NCI-H1694 treated with DMSO at 0.1 percent for 48 hours (cell line): ENCODE measurements at places on chromosomes 1 and 21.

DNA sequence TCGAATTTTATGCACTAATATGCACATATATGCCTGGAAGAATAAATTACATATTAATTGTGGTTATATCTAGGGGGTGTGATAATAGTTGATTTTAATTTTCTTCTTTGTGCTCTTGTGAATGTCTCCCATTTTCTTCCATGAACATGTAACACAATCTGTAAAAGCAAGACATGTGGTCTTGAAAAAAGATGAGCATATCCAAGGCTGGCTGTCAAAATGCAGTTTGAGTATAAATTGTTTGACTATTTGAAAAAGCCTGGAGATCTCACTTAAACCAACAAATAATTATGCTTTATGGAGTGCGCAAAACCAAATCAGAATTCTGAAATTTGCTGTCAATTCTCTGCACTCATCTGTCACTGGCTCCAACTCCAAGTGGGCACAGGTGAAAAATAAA lies 143.9 kb downstream of the HMGB4 start:
- no peak for DNase-seq

GRCh38 chr1:175750366-175751071 lies 7.1 kb upstream of the TNR start:
- DNase-seq, result no peak

DNA sequence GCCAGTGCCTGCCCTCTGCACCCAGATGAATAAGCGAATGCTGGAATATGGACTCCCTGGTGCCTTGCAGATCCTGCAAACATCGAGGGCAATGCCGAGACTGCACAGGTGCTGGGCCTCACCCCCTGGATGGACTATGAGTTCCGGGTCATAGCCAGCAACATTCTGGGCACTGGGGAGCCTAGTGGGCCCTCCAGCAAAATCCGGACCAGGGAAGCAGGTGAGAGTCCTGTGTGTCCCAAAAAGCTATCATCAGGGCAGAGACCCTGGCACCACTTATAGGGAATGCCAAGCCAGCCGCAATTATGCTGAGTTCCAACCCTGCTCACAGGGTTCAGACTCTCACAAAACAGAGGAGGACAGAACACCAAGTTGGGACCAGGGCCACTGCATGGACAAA lies 17.2 kb downstream of the TMEM81 start:
- DNase-seq, result no peak

DNA sequence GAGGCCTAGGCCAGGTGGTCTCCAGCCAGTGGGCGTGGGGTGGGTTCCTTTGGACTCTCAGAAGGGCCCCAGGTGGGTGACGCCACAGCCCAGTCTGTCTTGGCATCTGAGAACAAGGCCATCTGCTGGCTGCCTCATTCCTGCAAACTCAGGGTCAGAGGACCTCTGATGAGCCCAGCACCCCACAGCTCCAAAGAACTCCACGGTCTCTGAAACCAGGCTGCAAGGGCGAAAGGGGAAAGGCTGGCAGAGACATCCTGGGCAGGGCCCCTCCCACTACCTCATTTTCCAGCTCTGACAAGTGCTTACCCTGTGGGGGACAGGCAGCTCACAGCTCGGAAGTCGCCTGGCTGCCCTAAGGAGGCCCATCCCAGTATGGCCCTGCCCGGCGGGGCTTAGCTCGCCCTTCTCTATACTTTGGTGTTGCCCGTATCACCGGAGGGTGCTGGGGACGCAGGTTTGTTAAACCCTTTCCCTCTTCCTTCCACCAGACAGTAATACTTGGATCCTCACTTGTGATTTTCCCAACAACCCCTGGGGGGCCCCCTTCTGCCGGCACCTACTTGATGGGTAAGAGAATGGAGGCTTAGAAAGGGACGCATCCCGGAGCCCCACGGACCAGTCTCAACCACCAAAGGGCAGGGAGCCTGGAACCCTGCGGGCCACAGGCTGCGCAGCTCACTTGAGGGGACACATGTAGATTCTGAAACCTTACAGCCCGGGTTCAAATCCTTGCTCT lies 10.9 kb upstream of the EDN2 start:
- DNase-seq, result peak; percentile 18

GRCh38 chr1:80607064-80607463 lies 1193.7 kb upstream of the ADGRL2 start:
- no peak for DNase-seq

DNA sequence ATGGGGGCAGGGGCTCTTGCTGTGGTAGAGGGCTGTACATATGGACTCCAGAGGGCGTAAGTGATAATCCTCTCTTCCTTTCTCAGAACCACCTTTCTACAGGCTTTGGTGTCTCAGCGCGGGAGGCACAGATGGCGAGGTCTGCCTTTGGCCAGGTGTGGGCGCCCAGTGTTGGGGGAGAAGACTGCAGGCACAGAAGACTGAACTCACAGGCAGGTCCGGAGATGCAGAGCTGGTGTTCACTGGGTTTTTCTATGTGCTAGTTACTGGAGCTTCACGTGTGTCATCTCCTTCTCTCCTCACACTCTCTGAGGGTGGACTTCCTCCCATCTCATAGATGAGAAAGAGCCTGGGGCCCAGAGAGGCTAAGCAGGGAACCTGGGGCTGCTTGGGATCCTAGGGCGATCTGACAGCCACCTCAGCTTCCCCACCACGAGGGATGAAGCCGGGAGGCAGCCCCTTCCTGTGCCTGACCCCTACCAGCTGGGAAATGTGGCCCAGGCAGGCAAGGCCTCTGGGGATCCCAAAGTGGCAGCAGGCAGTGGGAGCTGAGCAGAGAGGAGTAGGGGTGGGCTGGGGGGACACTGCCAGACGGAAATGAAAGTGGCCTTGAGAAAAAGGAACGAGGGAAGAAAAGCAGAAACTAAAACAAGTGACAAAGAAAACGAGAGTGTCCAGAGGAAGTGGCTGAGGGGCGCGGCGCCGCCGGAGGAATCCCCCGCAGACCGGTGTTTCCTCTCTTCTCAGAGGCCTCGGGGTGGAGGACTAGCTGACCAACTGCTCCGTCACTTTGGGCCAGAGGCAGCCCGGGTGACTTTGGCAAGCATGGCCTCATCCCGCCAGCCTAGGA lies 191.6 kb downstream of the HIVEP3 start:
- peak; percentile 62 for DNase-seq

DNA sequence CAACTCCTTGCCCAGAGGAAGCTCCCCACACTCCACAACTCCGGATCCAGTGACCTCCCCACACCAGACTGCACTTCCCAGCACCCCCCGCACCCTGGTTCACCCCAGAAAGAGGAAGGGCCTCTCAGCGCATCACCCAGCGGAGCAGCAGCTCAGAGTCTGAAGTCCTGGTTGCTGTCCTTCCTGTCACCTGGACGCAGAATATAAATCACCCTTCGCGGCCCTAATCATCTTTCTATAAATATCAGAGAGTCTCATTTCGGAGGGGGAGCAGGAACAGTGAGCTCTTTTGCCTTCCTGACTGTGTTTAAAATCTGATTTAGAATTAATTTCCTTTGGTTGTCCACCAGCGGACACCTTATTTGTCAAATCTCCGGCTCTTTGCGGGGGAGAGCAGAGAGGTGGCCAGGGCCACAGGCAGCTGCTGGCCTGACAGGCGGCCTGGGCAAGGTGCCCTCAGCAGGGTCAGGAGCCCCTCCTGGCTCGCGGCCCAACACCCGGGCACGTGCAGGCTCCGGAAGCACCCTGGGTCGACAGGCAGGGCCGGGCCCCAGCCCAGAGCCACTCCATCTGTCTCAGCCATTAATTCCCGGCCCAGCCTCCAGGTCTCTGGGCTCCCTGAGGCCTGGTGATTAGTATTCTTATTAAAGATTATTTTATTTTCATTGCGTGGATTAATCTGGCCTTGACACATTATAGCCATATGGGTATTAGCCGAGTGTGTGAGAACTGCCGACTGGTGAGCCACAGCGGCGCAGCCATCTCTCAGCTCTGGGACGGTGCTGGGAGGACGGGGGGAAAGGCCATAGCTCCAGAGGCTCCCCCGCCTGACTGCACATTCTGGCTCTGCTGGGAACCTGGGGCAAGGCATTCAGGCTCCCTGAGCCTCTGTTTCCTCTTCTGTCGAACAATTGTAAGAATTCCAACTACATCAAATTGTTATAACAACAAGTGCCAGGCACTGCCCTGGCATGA lies 19.7 kb downstream of the EPHA8 start:
- DNase-seq, result no peak

DNA sequence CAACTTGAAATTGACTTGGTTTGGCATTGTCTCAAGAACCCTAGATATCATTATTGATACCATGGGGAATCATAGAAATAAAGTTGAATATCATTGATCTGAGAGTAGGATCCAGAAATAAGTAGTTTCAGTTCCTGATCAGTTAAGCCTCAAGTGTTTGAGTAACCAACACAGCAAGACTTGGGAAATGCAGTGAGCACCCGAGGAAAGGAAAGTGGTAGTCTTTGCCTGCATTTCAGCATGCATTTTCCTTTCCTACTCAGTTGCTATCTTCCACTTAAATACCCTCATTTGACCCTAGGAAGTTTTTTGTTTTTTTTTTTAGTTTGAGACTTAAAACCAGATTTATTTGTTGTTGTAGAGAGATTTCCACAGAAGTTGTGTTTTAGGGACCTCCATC lies 18.9 kb downstream of the CLEC20A start:
- DNase-seq, result no peak

- DNase-seq, result no peak
Measured at GRCh38 chr1:225658041-225658440, 5.1 kb upstream of the ENAH start.

DNA sequence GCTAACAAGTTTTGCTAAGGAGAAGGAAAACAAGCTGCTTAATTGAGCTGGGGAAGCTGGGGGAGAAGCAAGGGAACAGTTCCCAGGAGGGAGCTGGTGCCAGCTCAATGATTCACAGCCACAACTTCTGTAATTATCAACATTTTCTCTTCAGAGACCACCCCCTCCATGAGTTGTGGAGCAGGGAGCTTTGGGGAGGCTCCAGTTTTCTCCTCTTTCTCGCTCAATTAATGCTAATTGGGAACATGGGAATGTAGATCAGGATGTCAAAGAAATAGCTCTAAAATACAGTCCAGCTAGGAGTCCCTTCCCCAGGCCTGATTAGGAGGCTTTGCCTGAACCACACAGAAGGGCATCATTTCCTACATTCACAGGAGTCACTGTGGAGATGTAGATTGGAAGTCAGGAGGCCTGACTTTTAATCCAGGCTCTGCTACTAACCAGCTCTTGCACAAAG lies 12.1 kb upstream of the MNDA start:
- DNase-seq, result no peak

DNA sequence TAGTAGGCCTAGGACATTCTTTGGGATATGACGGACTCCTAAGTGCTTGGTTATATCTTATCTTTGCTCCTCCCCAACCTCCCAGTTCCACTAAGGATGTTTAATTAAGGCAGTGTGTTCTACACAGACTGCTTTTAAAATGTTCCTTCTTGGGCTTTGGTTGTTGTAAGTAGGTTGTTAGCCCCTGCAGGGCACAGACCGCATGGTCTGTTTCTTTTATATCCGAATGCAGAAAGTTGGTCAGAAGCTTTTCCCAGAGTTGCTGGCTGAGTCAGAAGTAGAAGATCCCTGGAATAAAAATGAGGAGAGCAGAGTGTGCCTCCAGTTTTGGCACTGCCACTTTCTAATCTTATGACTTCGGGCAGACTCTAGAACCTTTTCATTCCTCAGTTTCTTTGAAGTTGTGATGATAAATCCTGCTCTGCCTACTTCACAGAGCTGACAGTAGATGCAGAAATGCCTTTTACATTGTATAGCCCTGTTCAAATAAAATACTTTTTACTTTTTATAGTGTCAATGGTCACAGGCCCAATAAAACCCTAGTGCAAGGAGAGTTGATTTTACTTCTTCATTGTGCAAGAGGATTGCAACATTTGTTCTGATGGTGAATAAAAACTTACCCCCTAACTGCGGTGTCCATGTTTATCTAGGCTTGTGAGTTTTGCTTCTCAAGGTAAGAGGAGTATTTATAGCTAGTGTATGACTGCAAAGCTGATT lies 18.4 kb downstream of the FMN2 start:
- no peak for DNase-seq

- no peak for DNase-seq
Measured at GRCh38 chr1:205310976-205311704, 10.4 kb downstream of the NUAK2 start.

- no peak for DNase-seq
Measured at GRCh38 chr1:11990303-11991032, 10.2 kb downstream of the MFN2 start.

DNA sequence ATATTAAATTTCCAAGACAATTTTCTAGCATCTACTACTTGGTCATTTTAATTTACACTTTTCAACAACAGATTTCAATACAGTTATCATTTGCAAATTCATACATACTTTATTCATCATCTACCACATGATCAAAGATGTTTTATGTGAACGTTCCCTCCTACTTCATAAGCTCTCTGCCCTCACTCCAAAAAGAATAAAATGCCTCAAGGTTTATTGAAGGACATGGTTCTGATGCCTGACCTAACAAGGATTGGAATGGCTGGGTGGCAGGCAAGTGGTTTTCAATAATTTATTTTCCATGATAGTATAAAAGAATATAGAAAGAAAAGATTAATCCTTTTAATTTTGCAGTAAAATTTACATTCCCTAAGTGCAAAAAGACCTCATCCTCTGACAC lies 5.4 kb downstream of the CDKN2C start:
- DNase-seq, result peak; percentile 55

GRCh38 chr1:94962409-94963265 lies 35.7 kb upstream of the CNN3 start:
- peak; percentile 5 for DNase-seq

DNA sequence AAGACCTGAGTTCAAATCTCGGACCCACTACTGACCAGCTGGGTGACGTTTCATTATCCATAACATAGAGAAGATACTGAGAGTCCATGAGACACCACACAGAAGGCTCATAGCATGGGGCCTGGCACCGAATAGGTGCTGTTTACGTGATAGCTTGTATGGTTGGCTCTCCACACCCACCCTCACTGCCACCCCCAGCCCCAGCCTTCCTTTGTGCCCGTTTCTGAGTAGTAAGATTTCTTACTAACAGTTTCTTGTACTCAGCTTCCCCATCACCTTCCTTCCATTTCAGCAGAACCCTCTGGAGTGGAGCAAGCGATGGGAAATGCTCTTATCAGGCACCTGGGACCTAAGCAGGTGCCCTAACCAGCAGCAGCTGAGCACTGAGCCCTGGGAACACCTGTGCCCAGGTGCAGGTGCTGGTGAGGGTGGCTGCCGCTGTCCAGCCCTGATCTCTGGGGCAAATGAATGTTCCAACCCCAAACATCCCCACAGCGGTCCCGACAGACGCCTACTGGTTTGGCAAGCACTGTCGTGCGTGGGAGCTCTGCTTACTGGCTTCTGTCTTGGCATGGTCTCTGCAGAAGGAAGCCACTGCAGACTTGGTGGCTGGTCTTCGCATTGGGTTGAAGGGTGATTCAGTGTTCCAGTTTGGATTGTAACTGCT lies 225.4 kb downstream of the CAMTA1 start:
- no peak for DNase-seq

DNA sequence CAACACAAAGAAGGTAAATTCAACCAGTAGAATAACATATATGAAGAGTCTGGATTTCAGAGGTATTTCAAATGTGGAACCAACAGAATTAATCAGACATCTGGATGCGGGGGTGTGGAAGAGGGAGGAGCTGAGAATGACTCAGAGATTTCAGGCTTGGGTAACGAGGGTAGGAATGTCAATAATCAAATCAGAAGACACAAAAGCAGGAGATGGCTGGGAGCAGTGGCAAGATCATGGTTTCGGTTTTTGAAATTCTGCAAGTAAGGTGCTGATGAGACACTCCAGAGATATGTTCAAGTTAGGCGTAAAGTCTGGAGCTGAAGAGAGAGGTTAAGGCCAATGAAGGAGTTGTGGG lies 64.0 kb downstream of the PLPPR5 start:
- no peak for DNase-seq

- no peak for DNase-seq
Measured at GRCh38 chr1:232690285-232690935, 60.5 kb upstream of the SIPA1L2 start.
